Activated CD8-positive, alpha-beta memory T cell treated with anti-CD3 and anti-CD28 coated beads for 4 hours (primary cell): ENCODE measurements at places on chromosomes 4 and X.

- DNase-seq, result no peak
Observed at GRCh38 chr4:112916868-112917267, 132.6 kb upstream of the ANK2 start.

DNA sequence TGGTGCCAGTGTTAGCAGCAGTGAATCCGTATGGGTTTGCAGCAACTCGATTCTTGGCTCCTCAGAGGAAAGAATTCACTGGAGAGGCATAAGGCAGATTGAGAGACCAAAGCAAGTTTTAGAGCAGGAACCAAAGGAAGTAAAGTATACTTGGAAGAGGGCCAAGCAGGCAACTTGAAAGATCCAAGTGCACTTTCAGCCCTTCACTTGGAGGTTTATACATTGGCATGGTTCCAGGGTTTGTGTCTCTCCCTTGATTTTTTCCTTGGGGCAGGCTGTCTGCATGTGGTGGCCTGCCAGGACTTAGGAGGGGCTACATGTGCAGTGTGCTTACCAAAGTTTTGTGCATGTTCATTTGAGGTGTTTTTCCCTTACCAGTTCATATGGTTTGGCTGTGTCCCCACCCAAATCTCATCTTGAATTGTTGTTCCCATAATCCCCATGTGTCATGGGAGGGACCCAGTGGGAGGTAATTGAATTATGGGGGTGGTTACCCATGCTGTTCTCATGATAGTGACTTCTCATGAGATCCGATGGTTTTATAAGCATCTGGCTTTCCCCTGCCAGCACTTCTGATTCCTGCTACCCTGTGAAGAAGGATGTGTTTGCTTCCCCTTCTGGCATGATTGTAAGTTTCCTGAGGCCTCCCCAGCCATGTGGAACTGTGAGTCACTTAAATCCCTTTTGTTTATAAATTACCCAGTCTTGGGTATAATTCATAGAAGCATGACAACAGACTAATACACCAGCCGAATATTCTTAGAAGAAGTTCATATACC lies 86.2 kb upstream of the TSPAN5 start:
- no peak for DNase-seq

DNA sequence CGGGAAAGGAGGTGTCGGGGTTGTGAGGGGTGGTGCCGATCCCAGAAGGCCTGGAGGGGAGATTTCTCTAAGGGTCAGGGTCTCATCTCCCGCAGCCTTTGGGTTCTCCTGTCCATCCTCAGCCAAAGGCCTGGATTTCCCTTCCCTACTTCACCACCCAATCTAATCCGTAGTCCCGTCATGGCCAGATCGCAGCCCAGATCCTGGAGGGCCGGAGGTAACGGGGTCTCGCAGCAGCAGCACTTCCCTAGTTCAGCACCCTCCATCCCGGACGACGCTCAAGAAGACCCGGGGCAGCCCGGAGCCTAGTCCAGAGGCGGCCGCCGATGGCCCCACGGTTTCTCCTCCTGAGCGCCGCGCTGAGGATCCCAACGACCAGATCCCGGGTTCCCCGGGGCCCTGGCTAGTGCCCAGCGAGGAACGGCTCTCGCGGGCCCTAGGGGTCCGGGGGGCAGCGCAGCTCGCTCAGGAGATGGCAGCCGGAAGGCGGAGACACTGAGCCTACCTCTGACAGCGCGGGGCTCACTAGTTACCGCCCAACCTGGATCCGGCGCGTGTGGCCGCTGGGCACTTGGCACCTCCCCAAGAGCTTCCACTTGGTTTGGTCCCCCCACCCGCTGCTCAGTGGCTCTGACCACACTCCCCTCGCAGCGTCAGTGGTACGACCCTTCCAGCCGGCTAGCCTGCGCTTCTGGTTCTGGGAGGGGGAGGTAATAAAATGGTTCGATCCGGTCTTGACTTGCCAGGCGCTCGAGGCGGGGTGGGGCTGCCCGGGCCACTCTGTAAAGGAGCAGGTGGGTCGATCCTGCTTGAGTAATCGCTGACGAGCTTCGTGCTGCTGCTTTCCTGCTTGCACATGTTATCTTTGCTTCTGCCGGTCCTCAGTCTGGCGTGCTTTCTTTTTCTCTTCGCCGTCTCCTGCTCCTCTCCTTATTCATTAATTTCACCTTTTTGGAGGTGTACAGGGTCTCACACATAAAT lies 3.6 kb downstream of the MAGIX start:
- peak; percentile 47 for DNase-seq

GRCh38 chr4:113962016-113962347 lies 17.5 kb downstream of the ARSJ start:
- no peak for DNase-seq

- no peak for DNase-seq
Observed at GRCh38 chrX:23540532-23540931, 126.8 kb upstream of the PRDX4 start.

DNA sequence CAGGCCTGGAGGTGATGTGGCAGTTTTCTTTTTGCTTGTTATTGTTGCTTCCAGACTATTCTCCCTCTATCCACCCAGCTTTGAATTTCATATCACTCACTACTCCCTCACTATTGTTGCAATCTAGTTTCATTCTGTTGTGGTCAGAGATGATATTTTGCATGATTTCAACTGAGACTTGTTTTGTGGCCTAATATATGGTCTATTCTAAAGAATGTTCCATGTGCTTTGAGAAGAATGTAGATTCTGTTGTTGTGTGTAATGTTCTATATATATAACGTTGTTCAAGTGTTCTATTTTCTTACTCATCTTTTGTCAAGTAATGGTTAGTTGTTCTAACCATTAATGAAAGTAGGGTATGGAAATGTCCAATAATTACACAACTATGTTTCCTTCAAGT lies 59.0 kb downstream of the THOC2 start:
- DNase-seq, result no peak

DNA sequence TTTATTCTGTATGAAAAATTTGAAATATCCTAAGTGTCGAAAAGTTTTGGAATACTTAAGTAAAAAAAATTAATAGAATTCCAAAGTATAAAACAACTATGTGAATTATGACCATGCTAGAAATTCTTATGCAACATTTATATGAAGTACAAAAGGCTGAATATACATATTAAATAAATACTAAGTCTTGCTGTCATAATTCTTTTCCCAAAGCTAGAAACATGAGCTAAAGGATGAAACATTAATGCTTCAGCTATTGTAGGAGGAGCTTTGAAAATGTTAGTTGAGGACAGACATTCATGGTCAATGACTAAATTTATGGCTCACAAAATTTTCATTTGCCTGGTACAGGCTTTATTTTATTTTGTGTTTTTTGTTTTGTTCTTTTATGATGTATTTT lies 207.3 kb downstream of the GABRB1 start:
- DNase-seq, result no peak

DNA sequence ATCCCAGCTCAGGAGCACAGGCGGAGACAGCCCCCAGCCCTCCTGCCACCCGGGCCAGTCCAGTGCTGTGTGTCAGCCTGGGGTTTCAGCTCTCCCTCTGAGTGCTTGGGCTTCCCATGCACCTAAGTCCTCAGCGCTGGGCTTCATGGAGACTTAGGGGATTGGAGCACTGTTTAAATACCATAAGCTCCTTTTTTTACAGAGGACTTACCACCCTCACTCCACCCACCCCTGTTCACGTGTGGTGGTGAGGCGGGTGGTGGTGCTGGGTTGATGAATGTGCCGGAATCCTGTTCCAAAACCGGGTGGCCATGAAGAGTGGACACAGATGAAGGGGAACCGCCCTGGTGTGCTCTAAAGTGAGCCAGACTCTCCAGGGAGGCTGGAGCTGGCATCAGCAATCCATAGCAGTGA lies 66.9 kb downstream of the PSAPL1 start:
- no peak for DNase-seq

- no peak for DNase-seq
Observed at GRCh38 chrX:101427954-101428353, 19.9 kb downstream of the HNRNPH2 start.

GRCh38 chr4:16646459-16646858 lies 252.0 kb downstream of the LDB2 start:
- DNase-seq, result no peak

DNA sequence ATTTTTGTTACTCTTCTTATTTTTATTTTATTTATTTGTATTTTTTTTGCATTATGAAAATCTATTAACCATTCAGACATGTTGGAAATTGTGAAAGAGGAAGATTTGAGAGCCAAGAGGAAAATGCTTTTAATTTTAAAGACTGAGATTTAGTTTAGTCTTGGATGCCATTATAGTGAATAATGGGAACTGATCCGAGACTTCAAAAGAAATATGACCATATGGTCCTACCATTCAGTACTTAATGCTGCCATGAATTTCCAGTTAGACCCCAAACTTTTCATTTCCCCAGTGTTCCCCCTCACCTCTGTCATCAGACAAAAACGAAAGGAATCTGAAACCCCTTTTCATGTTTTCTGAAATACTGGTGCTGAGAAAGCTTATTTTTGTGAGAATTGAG lies 95.5 kb downstream of the TENM3 start:
- DNase-seq, result no peak

- no peak for DNase-seq
Observed at GRCh38 chrX:9271789-9272525, 192.9 kb upstream of the TBL1X start.

DNA sequence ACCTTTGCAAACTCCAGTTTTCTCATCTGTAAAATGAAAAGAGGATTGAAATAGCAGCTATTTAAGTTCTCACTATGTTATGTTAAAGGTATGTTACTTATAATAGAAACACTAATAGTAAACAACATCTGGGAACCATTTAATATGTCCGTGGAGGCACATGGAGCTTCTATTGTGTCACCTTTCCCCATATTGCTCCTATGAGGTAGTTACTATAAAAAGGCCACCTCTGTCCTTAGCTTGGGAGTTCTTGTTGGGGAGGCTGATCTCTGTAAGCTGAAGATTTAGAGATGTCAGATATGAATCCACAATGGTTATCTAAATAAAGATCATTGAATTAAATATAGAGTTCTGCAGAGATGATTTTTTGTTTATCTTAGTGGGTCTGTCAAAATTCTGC lies 125.2 kb downstream of the FHIP1A start:
- no peak for DNase-seq

DNA sequence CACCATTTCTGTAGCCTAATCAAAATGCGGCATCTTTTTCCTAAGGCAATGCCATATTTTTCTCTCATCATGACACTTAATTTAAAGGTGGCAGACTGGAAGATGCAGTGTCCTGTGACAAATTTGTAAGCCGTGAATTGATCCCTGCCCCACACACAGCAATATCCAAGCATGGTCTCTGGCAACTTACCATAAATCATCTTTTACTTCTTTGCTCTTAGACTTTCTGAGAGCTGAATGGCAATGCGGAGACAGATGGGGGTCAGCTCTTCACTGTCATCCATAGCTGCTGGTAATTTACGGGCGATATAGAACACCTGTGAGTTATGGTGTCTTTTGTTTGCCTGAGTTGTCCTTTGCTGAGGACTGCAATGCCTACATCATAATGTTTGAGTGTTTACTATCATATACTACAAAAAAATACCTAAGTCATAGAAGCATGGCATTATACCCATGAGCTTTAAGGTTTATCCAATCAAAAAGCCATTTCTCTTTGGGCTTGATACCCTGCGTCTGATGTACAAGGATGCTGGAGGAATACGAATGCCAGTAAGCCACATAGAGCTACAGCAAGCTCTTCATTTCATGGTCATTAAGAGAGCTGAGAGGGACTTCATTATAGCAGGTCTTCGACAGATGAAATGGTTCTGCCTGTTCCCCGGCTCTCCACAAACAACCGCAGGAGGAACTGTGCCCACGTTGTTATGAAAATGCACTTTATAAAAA lies 148.1 kb downstream of the TRIML1 start:
- no peak for DNase-seq
